Myocyte (in vitro differentiated cells): ENCODE measurements at places on chromosomes 1 and 21. TPM values are rescaled to one million over a fixed set of nuclear protein-coding genes. Genes with fewer than 3 reads are reported as not detected.

DNA sequence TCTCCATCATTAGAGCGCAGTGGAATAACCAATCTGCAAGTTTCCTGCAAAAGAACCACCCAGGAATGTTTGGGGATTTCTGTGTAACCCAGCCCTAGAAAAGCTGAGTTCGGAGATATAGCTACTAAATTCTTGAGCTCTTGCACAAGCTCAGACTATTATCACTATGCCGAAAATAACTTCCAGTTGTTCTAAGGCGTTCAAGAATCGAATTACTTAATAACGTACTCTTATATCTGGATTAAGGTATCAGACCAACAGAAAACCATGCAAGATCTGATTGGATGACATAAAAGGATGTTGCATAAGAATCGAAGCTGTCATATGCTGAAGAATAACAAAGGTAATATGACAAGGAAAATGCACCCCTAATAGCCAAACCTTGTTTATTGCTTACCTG lies 7.5 kb upstream of the LAMC2 start:
- DNase-seq = peak; percentile 57

GRCh38 chr1:246629030-246629429 lies 62.8 kb downstream of the CNST start:
- DNase-seq = no peak

- peak; percentile 89 for DNase-seq
Measured at GRCh38 chr1:171644805-171645483, 7.5 kb downstream of the MYOC start.

DNA sequence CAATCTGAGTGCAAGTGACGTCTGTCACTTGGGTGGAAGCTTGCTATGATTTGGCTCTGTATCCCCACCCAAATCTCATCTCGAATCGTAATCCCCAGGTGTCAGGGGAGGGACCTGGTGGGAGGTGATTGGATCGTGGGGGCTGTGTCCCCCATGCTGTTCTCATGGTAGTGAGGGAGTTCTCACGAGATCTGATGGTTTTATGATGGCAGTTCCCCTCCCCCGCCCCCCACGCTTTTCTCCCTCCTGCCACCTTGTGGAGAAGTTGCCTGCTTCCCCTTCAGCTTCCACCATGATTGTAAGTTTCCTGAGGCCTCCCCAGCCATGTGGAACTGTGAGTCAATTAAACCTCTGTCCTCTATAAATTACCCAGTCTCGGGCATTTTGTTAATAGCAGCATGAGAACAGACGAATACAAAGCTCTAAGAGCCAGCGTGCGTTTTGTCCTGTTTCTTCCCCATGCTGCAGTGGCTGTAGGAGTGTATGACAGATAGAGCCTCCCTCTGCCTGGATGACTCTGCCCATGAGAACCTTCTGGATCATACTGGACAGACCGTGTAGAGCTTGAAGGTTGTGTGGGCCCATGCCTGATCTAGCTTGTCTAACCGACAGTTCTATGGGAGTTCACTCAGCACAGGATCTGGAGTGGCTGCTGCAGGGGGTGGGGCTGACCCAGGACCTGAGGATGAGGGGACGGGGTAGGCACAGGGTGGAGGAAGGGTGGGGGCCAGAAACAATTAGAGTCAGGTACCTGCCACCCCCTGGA lies 139.7 kb upstream of the ERRFI1 start:
- DNase-seq = peak; percentile 43

DNA sequence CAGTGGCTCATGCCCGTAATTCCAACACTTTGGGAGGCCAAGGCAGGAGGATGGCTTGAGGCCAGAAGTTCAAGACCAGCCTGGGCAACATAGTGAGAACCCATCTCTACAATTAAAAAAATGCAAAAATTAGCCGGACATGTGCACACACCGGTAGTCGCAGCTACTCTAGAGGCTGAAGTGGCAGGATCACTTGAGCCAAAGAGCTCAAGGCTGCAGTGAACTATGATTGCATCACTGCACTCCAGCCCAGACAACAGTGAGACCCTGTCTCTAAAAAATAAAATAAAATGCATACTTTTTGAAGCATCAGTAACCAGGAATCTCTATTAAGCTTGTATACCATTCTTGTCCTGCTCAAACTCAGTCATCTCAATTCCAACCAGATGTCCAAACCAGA lies 27.2 kb upstream of the EEIG2 start:
- DNase-seq = no peak

DNA sequence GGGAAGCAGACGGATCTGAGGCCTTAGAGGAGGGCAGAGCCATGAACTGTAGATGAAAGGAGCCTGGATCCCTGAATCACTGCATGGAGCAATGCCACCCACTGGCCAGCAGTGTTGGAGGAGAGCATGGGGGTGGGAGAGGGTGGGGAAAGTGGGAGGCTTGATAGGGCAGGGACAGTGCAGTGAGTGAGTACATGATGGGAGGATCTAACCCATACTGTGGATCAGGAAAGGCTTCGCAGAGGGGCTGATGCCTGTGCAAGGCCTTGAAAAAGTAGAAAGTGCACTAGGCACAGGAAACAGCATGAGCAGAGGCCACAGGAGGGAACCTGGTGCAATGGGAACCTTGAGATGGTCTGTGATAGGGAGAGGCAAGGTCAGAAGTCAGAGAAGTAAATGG lies 391.9 kb downstream of the PTPRU start:
- no peak for DNase-seq

DNA sequence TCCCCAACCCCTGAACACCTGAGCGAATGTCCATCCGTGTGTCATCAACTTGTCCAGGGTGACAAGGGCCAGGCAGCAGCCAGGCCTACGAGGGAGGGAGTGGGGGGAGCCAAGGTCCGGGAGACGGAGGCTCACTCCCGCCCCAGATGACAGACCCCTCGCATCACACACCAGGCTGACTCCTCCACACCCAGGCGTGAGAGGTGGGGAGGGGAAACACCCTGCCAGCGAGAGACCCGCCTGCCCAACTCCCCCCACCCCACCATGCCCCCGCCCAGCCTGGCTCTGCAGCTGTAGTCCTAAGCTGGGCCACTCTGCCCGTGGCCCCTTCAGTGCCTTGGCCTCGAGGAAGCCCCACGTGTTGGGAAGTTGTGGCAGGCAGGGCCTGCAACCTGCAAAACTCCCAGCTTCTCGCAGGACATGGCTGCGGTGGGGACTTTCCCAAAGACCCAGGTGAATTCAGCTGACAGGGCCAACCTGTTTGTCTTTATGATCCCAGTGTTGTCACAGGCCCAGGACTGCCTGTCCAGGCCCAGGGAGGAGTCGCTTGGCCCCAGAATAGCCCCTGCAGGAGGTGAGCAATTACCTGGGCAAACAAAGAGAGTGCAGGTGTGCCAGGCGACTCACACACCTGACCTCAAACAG lies 62.9 kb downstream of the RIPK4 start:
- no peak for DNase-seq

GRCh38 chr21:44723177-44724131 lies 12.1 kb upstream of the TSPEAR start:
- no peak for DNase-seq

- DNase-seq = no peak
Measured at GRCh38 chr1:224182057-224182865, 779 bp upstream of the DEGS1 start.

DNA sequence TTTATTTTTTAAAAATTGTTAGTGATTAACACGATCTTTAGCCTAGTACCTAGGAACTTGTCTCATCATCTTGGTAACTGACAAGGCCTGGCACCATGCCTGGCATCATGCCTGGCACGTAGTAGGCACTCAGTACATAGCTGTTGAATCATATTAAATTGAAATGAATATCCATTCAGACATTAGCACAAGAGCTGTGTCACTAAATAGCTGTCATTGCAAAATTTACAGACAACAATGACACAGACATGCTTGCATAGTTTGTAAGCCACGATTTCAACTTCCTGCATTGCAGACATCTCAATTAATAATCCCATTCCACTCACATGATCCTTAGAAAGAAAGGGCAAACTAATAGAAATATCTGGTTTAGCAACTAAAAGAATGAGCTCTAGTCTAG lies 15.4 kb upstream of the PHACTR4 start:
- DNase-seq = no peak

DNA sequence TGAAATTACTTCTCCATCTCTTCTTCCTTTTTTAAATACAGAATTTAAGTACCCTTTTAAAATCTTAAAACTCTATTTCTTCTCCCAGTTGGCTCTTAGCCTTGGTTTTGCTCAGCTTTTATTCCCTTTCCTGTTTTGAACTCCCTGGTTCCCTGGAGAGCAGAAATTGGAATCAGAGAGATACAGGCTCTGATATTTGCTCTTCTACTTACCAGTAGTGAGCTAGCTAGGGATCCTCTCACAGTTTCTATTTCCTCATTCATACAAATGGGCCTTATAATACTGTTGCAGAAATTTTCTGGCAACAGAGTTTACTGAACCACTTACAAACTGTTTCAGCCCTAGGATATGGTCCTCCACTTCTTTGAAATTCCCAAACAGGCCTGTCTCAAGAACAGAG lies 606.3 kb downstream of the NUF2 start:
- peak; percentile 17 for DNase-seq

DNA sequence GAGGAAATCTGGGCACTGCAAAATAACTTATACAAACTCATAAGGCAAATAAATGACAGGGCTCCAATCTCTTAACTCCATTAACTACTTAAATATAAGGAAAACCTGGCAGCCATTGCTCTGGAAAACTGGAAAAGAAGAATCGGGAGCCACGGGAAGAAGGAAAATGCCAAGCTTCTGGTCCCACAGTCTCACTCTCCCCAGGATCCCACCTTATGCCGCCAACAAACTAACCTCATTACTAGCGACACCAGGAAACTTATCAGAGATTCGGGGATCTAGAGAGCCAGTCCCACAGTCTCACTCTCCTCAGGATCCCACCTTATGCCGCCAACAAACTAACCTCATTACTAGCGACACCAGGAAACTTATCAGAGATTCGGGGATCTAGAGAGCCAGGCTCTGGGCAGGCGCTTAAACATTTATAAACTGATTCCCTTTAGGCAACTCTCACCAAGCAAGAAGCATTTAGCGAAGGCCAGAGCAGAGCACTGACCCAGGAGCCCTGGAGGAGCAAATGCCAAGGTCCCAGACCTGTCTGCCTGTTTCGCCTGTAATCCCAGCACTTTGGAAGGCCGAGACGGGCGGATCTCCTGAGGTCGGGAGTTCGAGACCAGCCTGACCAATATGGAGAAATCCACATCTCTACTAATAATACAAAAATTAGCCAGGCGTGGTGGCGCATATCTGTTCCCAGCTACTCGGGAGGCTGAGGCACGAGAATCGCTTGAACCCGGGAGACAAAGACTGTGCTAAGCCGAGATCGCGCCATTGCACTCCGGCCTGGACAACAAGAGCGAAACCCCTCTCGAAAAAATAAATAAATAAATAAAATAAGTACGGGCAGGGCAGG lies 720 bp downstream of the PSMB2 start:
- DNase-seq = no peak

DNA sequence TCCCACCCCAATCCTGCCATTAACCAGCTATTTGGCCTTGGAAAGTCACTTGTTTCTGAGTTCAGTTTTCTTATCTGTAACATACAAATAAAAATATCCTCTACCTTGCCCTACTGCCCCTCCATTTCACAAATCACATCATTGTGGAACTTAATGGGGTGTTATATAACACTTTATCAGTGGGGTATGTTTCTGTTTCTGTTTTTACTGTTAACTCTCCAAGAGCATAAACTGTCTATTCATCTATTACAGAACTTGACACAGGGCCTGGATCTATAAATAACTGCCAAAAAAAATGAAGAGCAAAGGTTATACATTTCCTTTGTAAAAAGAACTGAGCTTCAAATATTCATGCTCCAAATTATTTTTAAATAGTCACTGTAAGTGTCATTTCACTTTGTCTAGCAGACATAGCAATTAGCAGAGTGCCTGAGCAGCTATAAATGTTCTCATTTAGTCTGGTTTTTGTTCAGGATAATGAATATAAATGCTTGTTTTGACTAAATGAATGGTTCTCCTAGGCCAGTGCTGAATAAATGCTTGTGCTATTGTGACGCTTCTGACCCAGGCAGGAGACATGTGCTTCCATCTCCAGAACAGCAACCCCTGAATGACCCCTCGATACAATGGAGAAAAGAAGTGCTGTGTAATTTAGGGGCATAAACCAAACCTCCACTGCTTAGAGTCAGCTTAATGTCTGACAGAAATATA lies 7.4 kb downstream of the PIGM start:
- DNase-seq = no peak

DNA sequence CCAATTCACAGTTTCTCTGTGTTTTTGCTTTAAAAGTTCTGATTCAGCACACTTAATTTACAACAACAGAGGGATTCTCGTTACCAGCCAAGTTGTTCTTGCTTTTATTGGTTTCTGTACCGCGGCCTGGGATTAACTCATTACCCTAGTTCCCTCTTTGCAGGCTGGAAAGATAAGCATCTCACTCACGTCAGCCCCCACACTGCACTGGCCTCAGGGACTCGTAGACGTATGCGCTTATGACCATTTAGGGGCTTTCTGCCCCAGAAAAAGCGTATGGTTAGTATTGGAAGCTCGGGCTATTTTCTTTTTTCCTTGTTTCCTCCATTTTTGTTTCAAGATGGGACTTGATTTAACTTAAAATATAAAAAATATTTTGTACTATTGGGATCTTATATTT lies 76.0 kb downstream of the POFUT2 start:
- DNase-seq = no peak

DNA sequence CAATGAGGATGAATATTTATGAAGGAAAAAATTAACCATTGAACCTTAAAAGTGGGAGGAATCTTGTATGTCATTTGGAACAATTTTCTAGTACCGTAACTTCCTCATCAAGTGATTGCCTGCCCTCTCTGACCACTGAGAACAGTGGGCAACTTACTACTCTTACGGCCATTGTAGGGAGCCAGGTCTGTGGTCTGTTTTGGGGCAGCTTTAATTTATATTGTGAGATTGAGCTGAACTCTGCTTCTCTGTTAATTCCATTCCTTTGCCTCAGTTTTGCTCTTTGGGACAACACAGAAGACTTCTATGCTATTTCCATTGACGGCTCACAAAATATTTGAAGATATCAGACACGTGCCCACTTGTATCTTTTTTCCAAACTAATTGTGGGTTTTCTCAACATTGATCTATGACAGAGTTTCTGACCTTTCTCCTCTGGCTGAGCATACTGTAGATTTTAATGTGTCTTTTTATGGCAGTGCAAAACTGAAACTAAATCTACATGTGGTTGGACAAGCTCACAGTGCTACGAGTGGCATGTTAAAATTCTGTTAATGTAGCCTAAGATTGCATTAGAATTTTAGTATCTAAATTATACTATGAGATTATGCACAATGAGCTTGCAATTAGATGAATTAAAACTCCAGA lies 27.8 kb upstream of the ZNF281 start:
- peak; percentile 11 for DNase-seq

DNA sequence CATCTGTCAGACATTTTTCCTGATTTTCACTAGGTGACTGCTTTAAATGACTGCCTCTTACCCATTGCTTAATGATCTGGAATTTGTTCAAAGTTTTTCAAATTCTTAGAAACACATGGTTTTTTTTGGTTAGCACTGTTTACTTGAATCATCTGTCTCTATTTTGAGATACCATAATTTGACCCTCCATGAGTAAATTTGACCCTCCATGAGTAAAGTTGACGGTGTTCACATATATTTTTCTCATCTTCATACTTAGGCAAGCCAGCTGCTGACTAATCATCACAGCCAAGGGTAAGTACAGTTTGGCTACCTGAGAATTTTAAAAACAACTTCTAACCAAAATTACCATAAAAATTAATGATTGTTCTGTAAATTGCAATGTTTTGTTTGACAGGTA lies 586.5 kb downstream of the PTBP2 start:
- no peak for DNase-seq

The DNM3 gene
- 0.62 and 1.1 TPM in 2 replicates for total RNA-seq

The CORT gene
- not detected in 2 replicates for total RNA-seq

The CAMK2N1 gene
- 8.4 and 11.4 TPM in 2 replicates for total RNA-seq

The PROK1 gene
- not detected in 2 replicates for total RNA-seq
